ENCODE measurements at places on chromosomes 7 and 10.
A peak's percentile ranks its signal among the peaks of the same experiment; 100 is the strongest.

DNA sequence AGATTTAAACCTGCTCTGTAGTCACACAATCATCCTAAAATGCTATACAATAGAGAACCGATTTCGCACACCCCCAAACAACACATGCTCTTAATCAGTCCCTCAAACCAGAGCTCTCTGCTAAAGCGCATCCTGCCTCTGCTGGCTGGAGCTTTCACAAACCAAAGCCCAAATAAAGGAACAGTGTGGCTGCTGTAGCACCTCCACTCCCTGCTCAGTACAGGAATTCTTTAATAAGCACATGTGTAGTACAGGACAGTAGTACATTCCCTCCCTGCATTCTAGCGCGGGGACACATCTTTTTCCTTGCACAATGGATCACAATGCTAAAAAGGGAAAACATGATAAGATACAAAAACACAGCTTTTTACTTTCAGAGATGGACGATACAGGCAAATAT lies 684.6 kb downstream of the MAGI2 start:
- no peak for DNase-seq

DNA sequence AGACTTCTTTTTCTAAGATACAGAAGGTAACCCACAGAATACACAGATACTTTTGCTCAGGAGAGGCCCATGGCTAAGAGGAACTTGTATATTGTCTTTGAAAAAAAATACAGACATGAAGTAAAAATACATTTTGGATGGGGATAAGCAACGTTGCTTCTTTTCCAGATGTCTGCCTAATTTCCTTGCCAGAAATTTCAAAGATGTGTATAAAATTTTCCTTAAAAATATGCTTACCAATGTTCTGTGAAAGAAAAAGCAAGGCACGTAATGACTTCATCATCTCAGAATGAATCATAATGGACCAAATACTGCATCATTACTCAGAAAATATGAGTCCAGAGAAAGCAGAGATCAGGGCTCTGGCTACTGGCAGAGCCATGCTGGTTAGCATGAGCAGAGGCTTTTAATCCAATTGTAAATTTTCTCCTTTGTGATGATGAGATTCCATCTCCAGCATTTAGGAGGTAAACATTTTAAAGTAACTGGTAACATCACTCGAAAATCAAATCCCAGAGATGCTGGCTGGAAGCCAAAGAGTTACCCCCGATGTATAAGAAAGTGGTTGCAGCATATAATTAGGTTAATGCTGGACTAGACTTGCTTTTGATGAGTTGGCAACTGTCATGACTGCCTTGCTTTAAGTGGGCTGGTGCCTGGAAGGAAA lies 272.5 kb downstream of the SEMA3A start:
- no peak for DNase-seq

- DNase-seq = no peak
These were observed 55.5 kb upstream of the NCF1 start for GRCh38 chr7:74718336-74718735.

- DNase-seq = peak; percentile 26
These were observed 55.2 kb upstream of the GSDME start for GRCh38 chr7:24812305-24812945.

GRCh38 chr7:19381321-19381720 lies 236.1 kb upstream of the FERD3L start:
- no peak for DNase-seq

DNA sequence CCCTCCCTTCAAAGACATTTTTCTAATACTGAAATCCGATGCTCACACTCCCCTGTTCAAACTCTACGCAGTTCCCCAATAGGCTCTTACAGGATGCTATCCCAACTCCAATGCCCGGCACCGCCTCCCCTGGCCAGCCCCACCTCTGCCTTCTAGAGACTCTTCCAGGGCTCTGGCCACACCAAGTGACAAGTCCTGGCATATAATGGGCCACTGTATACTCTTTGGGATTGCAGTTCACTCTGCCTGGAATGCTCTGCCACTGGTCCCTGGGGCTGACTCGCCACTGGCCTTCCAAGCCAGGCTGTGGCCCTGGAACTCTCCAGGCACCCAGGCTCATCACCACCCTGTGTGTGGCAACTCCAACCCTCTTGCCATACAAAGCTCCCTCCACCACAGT lies 3.1 kb upstream of the BRI3 start:
- no peak for DNase-seq

DNA sequence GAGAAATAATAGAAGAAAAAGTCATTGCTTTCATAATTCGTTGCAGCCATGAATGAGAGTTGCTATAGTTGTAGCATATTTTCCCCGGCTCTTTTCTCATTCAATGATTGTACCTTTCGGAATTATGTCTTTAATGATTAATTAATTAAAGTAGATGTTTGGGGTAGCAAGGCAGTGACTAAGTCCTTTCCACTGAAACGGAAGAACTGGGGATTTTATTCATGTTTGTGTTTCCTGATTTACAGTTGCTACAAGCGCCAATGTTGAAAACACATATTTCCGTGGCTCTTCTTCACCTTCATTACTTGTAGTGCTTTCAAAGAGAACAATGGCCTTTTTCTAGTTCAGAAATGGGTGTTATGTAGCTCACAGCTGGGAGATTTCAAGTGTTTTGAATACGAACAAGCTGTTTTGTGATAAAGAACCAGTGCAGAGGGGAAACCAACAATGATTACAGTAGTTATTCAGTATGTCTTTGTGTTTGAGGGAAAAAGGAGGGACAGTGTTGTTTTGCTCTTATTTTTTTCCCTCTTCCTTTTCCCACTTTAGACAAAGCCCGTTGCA lies 153.5 kb downstream of the NSUN6 start:
- DNase-seq = no peak

GRCh38 chr7:77833136-77833535 lies 34.6 kb downstream of the PHTF2 start:
- DNase-seq = no peak

DNA sequence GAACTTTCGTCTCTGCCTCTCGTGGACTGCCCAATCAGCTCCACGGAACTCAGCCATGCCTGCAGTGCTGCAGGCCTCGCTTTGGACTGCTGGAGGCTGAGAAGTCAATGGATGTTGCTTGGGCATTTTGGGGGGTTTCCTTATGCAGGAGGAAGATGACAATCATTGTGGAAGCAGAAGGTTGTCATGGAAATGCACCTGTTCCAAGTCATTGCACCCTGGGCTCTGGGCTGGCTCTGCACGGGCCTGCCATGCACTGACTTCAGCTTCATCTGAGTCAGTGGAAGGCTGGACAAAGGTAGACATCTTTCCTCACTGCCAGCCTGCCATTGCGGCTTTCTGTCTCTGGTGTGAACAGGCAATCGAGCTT lies 217.3 kb downstream of the RPS24 start:
- DNase-seq = no peak

DNA sequence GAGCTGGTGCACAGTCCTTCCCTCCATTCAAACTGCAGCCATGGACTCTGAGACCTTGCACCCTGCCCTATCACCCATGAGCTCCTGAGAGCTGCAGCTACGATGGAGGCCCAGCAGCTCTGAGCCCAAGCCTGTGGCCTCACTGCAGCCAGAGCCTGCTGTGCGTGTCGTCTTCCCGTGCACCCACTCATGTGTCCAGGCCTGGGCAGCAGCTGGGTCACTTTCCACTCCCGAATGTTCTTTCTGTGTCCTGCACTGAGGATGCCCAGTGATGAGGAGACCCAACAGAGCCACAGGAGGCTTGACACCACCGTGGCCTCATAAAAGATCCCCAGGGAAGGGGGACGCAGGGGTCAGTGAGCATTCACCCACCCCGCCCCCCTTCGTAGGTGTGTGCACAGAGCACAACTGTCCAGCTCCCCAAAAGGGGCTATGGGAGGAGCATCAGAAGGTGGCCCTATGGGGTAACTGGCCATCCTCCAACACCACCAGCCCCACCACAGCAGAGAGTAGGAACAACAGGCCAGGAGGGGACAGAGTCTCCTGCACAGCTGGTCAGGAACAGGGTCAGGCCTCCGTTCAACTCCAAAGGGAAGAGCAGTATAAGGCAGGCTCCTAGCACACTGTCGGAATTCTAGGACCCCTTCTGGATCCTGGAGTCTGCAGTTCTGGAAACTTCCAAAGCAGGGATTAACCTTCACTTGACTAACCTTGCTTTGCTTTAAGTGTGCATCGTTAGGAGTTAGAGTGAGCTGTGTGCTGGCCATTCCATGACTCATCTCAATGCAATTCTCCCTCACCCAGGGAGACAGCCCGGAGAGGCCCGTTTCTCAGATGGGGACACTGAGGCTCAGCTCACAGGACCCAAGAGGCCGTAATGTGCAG lies 52.6 kb downstream of the RASGEF1A start:
- no peak for DNase-seq

GRCh38 chr10:15084502-15084922 lies 4.1 kb downstream of the ACBD7 start:
- DNase-seq = no peak

DNA sequence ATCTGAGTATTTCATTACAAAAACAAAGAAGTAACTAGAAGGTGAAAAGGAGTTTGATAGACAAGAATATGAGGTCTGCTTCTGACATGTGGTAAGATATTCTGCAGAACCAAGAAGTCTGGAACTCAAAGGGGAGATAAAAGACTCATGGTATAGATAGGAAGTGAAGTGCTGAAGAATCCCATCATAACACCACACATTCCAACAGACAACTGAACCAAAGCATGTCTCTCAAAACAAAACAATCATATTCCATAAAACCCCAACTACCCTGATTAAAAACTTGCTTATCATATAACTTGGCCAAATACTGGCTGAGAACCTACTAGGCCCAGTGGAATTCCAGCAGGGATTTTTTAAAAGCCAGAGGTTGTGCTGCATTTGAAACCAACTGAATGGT lies 178.7 kb downstream of the JAZF1 start:
- DNase-seq = no peak

GRCh38 chr10:70296406-70296899 lies 12.6 kb upstream of the NPFFR1 start:
- DNase-seq = no peak

DNA sequence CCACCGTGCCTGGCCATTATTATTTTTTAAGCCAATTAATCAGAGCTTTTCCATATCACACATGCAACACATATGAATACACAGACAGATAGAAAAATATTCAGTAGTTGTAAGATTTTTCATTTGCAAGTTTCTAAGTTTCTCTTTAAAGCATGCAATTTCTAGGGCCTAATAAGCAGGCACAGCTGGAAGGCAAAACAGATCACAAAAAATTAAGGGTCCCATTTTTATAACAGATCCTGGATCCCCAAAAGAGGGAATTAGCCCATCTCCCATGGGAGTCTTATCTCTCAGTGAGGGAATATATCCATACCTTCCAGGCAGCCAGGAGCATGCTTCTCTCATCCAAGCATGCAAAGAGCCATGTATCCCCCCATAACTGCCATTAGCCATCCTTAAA lies 31.2 kb upstream of the ZNF365 start:
- no peak for DNase-seq

GRCh38 chr7:51237446-51238133 lies 79.0 kb downstream of the COBL start:
- no peak for DNase-seq

All from activated CD4-positive, alpha-beta T cell treated with anti-CD3 and anti-CD28 coated beads, Interleukin-2, amount 50 U/mL, for 24 hours (primary cell).